ENCODE measurements at places on chromosomes 2 and 18.

DNA sequence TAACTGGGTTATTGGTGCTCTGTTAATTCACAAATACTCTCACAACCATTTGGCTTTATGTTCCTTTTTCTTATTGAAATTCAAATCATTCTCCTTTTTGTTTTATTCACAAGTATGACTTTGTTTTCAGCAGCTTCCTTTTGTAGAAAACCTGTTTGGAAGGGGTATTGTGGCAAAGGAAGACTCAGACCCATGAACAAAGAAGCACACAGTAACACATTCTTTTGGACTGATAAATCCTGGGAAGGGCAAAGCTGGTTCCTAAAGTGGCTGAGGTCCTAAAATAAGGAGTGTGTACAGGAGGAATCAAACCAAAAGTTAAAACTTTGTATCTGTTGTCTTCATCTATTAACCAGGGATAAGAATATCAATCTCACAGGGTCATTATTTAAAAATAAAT is 374.7 kb upstream of the FIGN start:
- DNase-seq: no peak

DNA sequence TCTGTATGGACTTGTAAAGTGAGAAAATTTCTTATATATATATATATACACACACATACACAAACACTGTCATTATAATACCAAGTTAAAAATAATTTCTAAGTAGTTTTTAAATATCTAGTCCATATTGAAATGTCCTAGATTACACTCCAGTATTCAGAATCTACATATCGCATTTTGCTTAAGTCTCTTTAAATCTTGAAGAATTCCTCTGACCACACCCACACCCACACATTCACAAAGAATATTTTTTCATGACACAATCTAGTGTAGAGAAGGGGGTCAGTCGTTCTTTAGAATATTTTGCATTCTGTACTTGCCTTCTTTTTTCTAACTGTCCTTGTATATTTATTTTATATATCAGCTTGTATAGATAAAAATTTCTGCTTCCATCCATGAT is 509.7 kb downstream of the CCDC85A start:
- no peak for DNase-seq

DNA sequence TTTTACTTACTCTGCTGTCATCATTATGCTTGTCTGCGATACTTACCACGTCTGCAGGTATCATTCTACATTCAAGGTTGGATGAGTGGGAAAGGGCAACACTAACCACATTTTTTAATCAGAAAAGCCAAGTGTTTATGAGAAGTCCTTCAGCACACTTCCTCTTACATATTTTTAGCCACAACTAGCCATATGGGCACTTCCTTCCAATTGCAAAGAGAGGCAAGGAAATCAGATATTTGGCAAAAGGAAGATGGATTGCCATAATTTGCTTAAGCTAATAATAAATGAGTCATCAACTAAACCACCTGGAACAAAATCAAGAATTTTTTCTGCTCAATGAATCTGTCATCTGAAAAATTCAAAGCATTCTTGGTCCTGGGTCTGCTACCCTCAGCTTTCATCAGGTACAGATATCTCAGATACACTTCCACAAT is 16.7 kb upstream of the MRO start:
- no peak for DNase-seq

GRCh38 chr2:132429941-132430573 is 13.5 kb downstream of the GPR39 start:
- DNase-seq: no peak

GRCh38 chr18:21858544-21858943 is 118.0 kb downstream of the MIB1 start:
- no peak for DNase-seq

- no peak for DNase-seq
Measured at GRCh38 chr2:165126244-165126643, 77.6 kb downstream of the SCN3A start.

- DNase-seq: no peak
Measured at GRCh38 chr2:174692256-174692919, 71.9 kb downstream of the CHRNA1 start.

- DNase-seq: no peak
Measured at GRCh38 chr2:149765636-149766035, 178.1 kb upstream of the MMADHC start.

DNA sequence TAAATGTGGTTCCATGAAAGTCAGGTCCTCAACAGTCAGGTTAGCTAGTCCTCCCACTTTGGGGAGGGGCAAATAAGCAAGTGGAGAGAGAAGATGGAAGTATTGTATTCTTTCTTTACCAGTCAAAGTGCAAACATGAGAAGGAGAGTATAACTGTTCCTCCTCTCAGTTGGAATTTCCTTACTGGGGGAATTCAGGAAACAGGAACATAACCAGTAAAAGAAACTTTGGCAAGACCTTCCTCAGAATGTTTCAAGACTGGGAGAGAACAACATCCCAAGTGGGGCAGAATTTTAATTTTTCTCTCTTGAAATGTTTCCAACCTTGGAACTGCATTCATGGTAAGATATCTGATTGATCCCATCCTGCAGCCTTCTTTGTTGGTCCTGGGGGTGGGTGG is 552.4 kb upstream of the TNP1 start:
- DNase-seq: no peak

GRCh38 chr18:8762968-8763367 is 57.6 kb downstream of the MTCL1 start:
- DNase-seq: no peak

- DNase-seq: peak; percentile 27
Measured at GRCh38 chr18:32289483-32290075, 99.7 kb downstream of the MEP1B start.

DNA sequence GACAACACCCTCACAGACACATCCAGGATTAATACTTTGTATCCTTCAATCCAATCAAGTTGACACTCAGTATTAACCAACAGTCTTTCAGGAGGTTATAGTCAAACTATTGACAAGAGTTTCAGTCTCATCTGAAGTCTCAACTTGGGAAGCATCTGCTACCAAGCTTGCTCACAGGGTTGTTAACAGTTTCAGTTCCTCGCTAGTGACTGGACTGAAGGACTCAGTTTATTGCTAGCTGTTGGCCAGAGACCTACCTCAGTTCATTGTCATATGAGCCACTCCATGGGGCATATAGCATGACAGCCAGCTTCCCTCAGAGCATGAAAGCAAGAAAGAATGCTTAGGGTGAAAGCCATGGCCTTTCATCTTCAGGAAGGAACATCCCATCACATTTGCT is 228.6 kb downstream of the EPHA4 start:
- no peak for DNase-seq

DNA sequence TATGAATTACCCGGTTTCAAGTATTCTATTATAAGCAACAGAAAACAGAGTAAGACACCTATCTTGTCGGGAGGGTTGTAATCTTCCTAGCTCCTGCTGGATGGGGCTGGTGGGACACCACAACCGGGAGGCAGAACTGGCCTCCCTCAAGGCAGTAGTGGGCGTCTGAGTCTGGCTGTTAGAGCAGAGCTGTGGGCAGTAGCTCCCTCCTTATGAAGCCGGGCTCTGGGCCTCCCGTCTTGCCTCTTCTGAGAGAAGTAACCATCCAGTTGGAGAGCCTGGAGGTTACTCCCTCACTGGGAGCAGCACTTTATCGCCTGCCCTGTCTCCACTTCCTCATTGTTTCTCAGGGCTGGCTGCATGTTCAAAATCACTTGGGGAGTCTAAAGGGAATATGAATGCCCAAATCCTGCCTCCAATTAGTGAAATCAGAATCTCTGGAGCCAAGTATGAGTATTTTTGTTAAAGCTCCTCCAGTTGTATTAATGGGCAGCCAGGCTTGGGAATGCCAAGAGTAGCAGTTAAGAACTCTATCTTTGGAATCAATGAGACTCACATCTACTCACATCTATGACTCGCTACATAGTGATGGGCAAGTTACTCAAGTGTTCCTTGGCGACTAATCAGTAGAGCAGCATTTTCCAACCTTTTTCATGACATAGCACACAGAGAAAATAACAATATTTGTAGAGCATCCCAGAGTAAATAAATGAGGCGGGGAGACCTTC is 27.3 kb upstream of the NRP2 start:
- no peak for DNase-seq

DNA sequence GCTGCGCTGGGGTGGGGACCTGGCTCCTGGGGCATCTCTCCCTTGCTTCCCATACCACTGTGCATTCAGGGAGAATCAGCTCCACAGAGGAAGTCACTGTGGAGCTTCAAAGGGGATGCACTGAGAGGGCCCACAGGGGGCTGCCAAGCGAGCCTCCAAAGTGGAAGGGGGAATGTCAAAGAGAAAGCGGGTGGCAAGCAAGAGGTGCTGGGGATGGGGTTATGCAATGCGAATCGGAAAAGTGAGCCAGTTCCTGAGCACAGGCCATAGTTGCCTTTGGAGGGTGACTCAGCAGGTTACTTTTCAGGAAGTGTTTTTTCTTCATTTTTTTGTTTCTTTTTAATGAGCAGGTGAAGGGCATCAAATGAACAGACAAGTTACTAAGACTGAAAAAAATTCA is 17.6 kb downstream of the PMAIP1 start:
- no peak for DNase-seq

- DNase-seq: no peak
Measured at GRCh38 chr2:133557614-133558013, 10.6 kb downstream of the NCKAP5 start.

DNA sequence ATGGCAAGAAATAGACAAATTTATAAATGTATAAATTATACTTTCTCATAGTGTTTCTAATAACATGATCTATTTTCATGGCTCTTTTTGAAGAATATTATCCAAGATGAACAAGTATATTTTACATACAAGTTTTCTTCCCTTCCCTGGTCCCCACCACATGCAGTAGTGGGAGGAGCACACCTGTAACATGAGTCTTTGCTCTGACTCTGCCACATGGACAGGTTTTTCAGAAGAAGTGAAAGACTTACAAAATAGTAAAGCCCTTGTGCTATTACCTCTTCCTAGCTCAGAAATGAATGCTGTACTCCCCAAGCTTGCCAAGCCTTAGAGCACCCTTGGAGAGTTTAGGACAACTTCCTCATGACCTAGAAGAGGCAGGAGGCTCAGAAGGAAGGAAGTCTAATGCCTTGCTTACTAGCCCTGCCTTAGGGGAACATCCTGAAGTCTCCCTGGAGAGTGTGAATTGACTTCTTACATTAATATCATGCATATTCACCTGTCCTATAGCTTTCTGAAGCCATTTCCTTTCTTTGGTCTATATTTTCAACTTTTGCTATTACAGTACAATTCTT is 18.4 kb downstream of the MXD1 start:
- no peak for DNase-seq

GRCh38 chr18:10020171-10020570 is 106.4 kb downstream of the VAPA start:
- DNase-seq: no peak

GRCh38 chr2:108184419-108184818 is 55.3 kb upstream of the SULT1C3 start:
- DNase-seq: no peak

DNA sequence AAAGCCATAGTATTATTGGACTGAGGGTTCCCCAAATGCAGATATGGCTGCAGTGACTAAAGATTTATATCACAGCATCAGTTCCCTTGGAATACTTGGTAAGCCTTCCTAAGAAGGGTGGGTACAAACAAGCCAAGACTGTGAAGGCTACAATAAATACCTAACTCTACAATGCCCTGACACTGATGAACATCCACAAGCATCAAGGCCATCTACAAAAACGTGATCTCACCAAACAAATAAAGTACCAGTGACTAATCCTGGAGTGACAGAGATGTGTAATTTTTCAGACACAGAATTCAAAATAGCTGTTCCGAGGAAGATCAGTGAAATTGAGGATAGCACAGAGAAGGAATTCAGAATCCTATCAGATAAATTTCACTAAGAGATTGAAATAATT is 254.5 kb downstream of the PARD3B start:
- DNase-seq: no peak

- DNase-seq: peak; percentile 13
Measured at GRCh38 chr2:119826370-119826961, 66.7 kb downstream of the PTPN4 start.

DNA sequence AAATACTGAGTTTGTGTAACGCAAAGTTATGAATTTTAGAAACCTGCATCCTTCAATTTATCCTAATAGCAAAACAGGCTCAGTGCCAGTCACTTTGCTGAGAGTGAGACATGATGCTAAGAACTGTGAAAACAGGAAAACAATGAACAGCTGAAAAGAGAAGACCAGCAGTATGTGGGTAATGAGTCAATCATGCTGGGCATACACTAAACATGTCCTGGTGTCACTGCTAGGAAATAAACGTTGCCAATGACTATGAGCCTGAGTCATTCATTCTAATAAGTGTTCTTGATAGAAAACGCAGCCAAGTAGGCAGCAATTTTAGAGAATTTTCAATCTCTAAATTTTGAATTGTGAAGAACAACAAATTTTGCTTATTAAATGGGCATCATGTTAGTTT is 237.3 kb downstream of the GALR1 start:
- no peak for DNase-seq

- DNase-seq: no peak
Measured at GRCh38 chr2:186484062-186484735, 1.9 kb upstream of the ZC3H15 start.

DNA sequence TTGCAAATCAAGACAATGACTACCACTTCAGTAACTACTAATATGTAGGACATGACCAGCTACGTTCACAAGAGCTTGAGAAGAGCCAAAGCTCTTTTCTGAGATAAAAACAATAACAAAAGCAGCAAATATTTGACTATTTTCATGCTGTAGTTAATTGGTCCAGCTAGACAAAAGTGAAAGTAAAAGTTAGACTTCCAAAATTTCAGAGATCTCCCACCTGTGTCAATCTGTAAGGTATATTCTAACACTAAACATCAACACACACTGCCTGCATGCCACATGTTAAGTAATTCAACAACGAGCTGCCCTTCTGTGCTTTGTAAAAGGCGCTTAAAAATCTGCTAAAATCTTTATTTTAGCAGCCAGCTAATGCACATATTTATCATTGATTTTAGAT is 185.9 kb downstream of the SLC39A10 start:
- no peak for DNase-seq

GRCh38 chr2:73177645-73178255 is 24.6 kb upstream of the NOTO start:
- DNase-seq: no peak

DNA sequence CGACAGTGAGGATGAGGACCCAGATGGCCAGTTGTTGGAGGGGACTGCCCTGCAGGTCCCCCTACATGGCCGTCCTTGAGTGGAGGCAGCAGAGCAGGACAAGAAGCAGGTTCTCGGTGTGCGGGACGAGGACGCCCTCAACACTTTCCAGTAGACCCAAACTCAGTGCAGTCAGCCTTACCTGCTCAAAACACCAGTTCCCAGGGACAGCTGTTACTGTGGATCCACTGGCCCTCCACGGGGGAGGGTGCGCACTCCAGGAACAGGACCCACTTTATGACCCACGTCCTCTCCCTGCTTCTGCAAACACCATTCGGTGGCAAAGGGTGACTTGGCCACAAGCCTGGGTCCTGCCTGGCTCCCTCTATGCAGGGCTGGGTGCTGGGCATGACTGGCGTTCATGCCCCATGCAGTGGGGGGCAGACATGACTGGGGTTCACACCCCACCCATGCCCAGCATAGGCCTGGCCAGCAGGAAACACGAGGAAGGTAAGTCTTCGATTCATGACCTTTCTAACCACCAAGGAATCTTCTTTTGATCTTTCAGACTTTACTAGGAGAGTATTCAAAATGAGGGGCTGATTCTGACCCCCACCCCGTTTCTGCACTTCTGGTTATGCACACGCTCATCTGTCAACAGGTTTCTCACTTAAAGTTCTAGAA is 233.7 kb downstream of the HDAC4 start:
- no peak for DNase-seq

- no peak for DNase-seq
Measured at GRCh38 chr2:15145919-15146318, 415.2 kb downstream of the NBAS start.
